ENCODE measurements at places on chromosomes 5 and 9.

- DNase-seq = no peak
These were observed 40.2 kb upstream of the TRIM32 start for GRCh38 chr9:116646661-116647514.

DNA sequence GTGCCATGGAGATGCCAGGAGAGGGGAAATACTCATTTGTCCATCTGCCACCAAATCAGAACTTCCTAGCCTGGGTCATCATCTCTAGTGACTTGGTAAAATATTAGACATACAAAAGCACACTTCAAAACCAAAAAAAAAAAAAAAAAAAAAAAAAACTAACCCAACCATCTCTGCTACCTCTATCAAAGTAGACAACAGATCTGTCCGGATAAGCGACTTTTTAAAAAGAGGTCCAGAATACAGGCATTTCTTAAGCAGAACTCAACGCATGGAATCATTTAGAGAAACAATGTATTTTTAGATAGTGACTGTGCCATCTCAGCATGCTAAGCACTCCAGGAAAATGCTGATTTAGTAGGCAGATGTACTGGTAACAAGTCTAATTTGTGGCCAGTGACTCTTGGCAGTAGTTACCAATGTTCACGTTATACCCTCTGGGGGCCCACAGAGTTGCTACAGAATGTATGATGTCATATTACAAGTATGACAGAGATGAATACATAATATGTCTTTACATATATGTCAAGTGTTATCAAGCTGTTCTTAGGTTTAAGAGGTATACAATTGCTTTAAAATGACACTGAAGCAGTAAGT, 107.8 kb downstream of the SMIM23 start:
- DNase-seq = no peak

GRCh38 chr9:92974761-92975755, 27.7 kb downstream of the FGD3 start:
- no peak for DNase-seq

GRCh38 chr5:148981353-148981752, 81.5 kb downstream of the SH3TC2 start:
- DNase-seq = no peak

- DNase-seq = no peak
These were observed 104.0 kb downstream of the PARP8 start for GRCh38 chr5:50770441-50770840.

DNA sequence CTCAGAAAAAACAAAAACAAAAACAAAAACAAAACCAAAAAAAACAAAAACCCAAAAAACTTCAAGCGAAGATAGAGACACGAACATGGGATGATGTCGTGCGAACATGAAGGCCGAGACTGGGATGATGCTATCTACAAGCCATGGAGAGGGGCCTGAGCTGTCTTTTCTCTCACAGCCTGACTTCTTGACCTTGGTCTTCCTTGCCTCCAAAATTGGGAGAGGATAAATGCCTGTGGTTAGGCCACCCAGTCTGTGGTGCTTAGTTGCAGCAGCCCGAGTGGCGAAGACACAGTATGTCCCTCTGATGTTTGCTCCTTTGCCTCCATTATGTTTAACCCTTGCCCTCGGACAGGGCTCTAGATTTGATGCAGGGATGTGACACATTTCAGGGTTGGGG, 130.4 kb upstream of the BASP1 start:
- no peak for DNase-seq

- DNase-seq = no peak
These were observed 22.2 kb upstream of the CTSL start for GRCh38 chr9:87703636-87704276.

GRCh38 chr9:15501179-15501578, 9.6 kb downstream of the PSIP1 start:
- no peak for DNase-seq

GRCh38 chr9:136720898-136721338, 8.5 kb downstream of the DIPK1B start:
- no peak for DNase-seq

DNA sequence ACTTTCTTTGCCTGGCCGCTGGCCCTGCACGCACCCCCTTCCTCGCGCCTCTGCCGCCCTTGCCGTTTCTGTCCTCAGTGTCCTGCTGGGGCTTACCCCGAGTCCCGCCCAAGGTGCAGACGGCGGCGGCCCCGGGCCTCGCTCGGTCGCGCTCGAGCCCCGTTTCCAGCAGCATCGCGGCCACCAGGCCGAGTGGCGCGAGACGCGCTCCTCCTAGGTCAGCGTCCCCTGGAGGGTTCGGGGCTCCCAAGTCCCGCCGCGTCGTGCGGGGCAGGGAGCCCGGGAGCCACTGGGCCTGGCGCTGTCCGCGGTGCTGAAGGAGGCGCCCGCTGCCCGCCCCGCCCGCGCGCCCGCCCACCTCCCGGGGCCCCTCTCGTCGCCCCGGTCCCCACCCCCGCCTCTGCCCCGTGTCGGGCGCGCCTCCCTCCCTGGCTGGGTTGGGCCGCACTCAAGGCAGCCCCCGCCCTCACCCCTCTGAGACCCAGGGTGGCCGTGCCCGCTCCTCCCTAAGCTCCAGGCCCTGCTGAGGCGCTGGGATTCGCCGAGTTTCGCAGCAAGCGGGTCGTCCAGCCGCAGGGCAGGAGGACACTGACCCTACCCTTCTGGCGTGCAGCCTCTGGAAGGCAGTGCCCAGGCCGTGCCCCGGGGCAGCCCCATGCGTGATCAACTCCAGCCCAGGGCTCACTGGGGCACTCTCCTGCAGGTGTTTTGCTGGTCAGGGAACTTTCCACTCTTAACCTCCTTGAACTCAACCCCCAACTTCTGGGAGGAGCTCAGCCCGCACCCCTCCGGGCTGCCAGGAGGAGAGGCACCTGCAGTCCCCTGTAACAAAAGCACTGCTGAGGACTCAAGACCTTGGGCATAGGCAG, at the start of gene LHX3:
Gene LHX3 (minus strand): TSS at position 291 of the 869 bp plus-strand sequence. CDS start 116 bp downstream, at position 175.
- no peak for DNase-seq

DNA sequence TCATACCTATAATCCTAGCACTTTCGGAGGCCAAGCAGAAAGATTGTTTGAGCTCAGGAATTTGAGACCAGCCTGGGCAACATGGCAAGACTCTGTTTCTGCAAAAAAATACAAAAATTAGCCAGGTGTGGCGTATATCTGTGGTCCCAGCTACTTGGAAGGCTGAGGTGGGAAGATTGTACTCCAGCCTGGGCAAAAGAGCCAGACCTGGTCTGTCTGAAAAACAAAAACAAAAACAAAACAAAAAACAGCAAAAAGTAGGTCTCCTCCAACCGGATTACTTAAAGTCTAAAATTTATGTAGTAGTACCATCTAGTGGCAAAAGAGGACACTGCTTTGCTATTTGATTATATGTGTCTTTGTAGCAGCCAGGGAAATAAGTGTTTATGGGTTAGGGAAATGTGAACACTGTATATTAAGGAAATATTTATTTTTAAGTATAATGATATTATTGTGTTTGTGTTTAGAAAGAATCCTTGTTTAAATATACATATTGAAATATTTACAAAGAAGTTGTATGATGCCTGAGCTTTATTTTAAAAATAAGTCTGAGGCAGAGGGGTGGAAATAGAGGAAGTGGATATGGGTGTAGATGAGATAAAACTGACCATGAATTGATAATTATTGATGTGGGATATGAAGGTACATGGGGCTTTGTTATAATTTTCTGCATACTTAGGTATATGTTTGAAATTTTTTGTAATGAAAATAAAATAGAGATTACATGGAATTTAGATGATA, 20.0 kb downstream of the APC start:
- peak; percentile 2 for DNase-seq

DNA sequence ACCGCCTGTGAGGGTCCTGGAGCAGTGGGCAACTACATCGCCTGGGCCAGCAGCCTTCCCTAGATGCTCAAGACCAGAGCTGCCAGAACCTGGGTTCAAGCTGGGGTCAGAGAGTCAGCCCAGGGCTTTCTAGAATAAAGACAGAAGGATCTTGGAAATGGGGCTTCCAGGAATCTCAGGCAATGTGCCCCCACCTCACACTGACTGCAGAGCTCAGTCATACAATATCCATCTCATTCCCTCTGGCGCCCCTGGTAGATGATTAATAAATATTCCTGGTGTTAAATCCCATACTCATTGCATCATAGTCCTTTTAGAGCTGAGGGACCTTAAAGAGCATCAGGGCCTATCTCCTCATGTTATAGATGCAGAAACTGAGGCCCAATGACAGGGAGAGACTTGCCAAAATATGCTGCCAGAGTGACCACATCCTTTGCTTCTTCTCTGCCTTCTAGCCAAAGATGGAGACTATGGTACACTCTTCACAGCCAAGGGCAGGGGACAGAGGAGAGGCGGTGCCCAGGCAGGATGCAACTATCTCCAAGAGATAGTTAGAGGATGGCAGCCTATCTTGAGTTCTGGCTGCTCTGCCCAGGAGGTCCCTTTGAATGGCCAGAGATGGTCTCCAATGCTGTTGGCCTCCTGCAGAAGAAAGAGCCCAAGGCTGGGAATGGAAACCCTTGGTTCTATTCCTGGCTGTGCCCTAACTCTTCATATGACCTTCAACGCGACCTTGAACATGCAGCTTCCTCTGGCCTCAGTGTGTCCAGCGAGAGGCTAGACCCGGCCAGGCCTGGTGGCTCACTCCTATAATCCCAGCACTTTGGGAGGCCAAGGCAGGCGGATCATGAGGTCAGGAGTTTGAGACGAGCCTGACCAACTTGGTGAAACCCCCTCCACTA, 36.2 kb upstream of the IL17B start:
- DNase-seq = no peak

DNA sequence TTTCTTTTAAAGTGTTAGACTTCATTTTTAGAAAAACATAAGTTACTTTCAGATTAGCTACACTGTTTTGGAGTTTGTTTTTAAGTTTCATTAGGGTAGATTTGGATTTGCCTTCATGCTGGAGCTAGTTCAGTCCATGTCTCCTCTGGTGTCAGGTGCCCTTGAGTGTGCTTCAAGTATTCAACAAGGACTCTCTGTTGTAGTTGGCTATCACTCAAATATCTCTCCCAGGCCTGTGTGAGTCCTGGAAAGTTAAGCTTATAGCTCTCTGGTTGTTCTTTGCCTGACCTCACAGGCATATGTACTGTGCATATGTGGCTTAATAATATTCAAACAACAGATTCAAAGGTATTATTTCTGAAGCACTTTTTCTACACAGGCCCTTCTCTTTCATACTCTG, 45.4 kb downstream of the PTBP3 start:
- no peak for DNase-seq

GRCh38 chr9:93427655-93428379, 23.7 kb upstream of the FAM120A start:
- DNase-seq = no peak

DNA sequence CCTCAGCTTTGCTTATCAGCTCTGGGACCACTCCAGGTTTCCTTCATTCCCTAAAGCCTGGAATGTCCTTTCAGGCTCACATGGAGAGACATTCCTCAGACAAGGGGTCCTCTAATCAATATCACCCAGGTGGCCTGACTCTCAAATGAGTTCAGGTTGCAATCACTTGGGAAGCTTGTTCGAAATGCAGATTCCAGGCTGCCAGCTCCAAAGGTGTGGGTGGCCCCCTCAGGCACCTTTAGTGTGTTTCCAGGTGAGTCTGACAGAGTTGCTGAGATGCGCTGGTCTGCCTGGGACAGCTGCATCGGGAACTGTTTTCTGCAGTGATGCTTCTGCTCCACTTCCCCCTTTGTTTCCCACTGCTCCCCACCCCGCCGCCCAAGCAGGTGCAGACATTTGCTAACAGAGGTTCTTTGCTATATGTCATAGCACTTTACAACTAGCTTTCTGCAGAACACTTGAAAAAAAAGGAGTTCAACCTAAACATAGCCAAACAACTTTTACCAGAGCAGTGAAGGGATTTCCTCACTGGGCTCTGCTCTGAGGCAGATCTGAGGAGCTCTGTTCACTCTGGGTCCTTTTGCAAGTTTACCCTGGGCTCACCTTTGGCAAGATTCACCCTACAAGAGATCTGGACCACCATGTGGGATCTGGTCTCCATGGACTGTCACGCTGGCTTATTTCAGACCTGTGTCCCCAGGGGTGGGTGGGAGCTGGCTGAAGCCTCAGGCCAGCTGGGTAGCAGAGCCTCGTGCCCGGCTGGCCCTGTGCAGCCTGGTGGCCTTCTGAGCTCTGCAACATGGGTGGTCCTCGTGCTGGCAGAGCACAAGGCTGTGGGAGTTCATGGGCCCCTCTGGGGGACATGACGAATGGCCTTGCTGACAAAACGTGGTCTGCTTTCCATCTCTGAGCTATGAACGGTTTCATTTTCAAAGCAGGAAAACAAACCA, 539.6 kb downstream of the CCDC171 start:
- no peak for DNase-seq

DNA sequence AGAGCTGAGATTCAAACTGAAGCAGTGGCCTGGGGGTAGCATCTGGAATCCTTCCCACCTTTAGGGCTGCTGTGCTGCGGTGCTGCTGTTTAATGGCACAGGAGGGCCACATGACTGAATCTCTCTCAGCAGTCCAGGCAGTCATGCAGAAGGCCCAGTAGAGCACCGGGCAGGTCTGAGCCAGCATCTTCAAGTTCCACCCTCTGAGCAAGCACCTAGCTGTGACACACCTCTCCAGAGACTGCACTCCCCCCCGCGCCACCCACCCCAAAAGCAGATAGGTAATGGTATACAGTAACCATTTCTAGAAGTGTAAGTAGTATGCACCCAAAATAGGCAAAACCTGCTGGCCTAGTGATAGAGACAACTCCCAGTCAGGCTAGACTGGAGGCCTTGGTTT, 8.2 kb downstream of the IL4 start:
- DNase-seq = no peak

DNA sequence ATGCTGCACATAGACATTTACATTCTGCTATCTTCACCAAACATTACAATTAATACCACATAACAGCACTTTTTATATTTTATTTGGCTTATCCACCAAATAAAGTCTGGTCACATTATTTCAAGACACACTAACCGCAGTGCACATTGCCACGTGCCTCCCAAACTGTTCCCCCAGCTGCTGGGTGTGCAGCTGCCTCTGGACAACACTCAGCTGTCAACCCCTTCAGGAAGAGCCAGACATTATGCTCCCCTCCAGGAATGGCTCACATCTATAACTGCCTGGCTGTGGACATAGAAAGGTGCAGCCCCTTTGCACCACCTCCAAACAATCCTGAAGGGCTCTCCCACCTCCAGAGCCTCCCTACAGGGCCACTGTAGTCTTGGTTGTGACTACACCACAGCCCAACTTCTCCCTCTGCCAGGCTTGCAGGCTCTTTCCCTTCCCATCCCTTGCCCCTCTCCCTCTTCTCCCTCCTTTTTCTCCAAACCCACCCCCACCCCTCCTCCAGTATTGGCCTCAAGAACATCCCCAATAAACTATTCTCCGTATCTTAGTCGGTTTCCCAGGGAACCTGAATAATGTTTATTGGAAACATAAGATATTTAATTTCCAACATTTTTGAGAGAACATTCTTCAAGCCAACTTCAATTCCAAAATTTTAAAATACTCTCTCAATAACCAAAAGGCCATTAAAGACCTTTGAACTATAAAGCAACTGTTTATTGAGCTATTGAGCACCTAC, 372.3 kb downstream of the CTNND2 start:
- no peak for DNase-seq
